ENCODE measurements at places on chromosomes 7 and 10.

- no peak for DNase-seq
These were observed 216.5 kb upstream of the SEMA3C start for GRCh38 chr7:81135324-81135723.

GRCh38 chr7:133183969-133184368 lies 68.9 kb upstream of the EXOC4 start:
- no peak for DNase-seq

- no peak for DNase-seq
These were observed 144.7 kb upstream of the LYZL1 start for GRCh38 chr10:29144126-29144525.

DNA sequence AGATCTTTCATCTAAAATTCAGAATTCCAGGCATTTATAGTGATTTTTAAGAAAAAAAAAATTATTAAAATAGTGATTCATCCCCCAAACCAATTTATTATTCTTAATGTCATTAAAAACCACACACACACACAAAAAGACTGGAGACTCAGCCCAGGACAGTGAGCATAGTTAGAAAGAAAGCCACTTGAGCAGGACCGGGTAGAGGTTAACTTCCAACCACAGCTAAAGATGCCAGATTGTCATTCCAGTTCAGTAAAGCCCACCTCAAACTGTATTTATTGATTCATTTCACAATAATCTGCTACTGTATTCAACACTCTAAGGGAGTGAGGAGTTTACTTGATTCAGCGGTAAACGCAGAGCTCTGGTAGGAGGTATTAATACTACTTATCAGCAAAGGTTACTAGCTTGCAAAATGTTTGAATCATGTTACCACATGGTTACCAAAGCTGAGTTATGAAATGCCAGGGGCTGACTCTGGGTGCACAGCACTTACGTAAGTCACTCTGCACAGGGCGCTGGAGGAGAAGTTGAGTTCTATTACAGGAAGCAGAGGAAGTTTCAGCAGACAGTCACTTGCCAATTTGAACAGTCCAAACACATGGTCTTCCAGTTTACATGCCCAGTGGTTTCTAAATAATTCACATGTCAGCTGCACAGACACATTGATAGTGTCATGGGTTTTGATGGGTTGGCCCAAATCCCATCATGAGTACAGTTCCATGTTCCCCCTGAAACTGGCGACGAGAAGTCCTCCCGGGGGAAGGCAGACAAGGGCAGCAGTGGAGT lies 64.6 kb downstream of the KLF6 start:
- DNase-seq: peak; percentile 25

GRCh38 chr10:128178302-128178958 lies 52.2 kb upstream of the MKI67 start:
- DNase-seq: no peak

All from muscle of back (tissue), 13 donors.